ENCODE measurements at places on chromosomes 4 and X.

DNA sequence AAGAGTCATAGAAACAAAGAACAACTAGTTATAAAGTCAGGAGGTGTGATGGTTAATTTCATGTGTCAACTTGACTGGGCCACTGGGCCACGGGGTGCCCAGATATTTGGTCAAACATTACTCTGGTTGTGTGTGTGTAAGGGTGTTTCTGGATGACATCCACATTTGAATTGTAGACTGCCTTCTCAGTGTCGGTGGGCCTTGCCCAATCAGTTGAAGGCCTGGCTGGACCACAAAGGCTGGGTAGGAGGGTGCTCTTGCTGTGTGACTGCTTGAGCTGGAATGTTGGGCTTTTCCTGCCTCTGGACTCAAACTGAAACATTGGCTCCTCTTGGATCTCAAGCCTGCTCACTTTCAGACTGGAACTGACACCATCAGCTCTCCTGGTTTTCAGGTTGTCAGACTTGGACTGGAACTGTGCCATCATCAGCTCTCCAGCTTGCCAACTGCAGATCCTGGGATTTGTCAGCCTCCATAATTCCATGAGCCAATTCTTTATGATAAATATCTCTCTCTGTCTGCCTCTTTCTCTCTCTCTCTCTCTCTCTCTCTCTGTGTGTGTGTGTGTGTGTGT lies 41.4 kb downstream of the CLDN34 start:
- no peak for DNase-seq

DNA sequence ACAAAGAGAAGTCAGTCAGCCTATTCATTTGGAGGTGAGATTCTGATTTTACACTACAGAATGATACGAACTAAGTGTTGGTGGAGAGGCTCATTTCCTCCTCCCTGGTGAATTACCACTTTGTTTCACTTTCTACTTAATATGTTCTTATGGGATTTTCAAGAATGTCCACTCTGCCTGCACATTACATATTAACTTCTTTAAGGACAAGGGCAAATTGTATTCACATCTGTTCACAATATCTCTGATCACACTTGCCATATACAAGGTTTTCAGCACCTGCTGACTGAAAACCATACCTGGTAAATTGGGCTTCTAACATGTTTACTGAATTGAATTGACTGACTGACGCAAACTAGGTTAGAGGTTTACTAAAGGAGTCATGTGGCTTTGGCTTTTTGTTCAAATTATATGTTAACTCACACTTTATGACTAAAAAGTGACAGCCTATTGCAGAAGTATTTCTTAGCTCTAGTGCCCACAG lies 188.4 kb upstream of the MBNL3 start:
- DNase-seq: no peak

- DNase-seq: no peak
Measured at GRCh38 chrX:37409278-37409677, 60.1 kb downstream of the PRRG1 start.

GRCh38 chr4:7782783-7783182 lies 156.9 kb downstream of the AFAP1 start:
- peak; percentile 50 for DNase-seq

GRCh38 chrX:55057675-55058249 lies 17.1 kb upstream of the PAGE2B start:
- DNase-seq: peak; percentile 6

DNA sequence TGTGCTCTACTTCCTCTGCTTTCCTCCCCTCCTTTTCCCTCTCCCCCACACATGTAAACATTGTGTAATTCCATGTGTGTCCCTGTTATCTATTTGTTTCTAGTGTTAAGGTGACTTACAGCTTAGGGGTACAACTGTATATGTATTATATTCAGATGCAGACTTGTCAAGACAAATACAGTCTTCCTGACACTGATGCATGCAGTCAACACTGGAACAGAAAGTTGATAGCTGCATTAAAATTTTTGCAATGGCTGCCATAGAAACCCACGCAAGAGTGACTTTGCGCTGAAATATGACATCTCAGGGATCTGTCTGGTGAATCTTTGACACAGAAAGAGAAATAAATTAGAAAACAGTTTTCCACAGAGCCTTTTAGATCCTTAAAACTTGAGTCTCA lies 656.7 kb downstream of the IL1RAPL1 start:
- no peak for DNase-seq

DNA sequence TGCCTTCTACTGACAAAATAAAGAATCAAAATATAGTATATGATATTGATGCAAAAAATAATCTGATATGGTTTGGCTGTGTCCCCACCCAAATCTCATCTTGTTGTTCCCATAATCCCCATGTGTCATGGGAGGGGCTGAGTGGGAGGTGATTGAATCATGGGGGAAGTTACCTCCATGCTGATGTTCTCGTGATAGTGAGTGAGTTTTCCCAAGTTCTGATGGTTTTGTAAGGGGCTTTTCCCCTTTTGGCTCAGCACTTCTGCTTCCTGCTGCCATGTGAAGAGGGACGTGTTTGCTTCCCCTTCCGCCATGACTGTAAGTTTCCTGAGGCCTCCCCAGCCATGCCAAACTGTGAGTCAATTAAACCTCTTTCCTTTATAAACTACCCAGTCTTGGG lies 70.2 kb downstream of the TMEM165 start:
- DNase-seq: no peak

GRCh38 chr4:4969298-4969697 lies 50.0 kb downstream of the CYTL1 start:
- DNase-seq: peak; percentile 61

GRCh38 chr4:6506616-6507140 lies 34.3 kb upstream of the PPP2R2C start:
- no peak for DNase-seq

GRCh38 chr4:82394896-82395295 lies 21.1 kb upstream of the HNRNPD start:
- DNase-seq: no peak

- no peak for DNase-seq
Measured at GRCh38 chrX:1361275-1361674, 24.7 kb downstream of the IL3RA start.

DNA sequence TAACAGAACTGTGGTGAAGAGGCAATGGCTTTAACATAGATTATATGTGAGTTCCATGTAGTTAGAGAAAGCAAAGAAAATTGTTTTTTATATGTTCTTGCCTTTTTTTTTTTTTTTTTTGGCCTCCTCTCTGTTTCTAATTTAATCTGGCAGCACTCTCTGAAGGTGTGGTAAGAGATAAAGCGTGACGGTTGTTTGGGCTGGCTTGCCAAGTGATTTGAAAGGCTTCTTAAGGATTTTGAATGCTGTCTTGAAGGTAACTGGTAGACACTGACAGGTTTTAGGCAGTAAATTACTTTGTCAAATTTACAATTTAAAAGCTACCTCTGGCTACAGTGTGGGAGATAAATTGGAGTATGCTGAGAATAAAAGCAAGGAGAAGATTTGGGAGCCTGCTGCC lies 269.3 kb upstream of the HS3ST1 start:
- DNase-seq: no peak

DNA sequence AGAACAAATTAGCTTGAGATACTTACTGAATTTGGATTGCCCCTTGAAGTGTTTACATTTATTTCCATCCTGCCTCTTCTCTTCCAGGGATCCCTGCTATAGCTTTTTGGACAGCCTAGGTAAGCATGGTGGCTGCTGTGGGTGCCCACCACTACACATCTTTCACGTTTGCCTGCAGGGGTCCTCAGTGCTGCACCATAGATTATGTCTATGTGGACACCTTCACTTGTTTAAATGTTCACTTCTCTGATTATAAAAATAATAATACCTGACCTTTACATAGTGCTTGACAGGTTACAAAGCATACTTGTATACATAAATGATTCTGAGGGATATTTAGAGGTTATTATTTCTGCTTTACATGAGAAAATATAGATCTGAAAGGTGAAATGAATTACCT lies 67.9 kb upstream of the SLC4A4 start:
- no peak for DNase-seq

DNA sequence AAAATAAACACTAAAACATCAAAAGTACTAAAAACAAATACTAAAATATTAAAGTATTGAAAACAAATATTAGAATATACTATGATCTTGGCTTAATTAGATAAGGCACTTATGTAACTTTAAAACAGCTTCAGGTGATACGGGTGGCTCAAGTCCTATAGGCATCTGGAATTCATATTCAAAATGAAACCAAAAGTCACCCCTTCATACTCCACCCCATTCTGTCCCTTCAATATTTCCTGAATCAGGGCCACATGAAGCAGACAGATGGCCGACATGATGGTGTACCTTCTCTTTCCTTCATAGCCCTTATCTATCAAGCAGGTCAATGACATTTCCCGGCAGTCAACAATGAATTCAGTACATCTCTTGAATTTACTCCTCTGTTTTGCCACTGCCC lies 71.9 kb upstream of the MAGEB10 start:
- no peak for DNase-seq

DNA sequence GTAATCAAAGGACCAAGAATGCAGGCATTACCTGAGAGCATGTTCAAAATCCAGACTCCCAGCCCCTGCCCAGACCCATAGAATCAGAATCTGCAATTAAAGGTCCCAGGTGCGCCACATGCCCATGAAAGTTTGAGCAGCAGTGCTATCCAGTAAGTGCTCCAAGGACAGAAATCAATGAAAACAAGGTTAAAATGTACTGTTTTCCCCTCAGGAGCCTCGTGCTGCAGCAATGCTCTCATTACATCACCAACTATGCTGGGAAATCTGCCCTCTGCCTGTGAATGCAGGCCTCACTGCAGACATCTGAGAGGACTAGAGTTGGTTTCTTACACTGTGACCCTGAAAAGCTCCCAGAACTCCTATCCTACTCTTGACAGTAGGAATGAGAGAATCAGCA lies 21.1 kb downstream of the ANXA5 start:
- peak; percentile 35 for DNase-seq

DNA sequence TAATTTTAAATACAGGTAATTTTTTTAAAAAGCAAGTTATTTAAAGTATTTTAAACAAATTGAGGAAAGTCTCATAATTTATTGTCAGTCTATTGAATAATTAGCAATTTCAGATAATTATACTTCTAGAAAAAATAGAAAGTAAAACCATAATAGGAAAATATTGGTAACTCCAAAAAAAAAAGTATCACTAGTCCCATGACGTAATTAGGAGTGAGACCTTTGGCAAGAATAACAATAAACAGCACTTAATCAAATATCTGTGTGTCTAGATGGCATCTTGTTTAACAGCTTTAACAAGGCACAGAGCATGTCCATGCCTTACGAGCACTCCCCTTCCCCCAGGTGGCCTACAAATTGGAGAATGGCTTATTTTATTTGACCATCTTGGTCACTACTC lies 1683.6 kb upstream of the AGA start:
- no peak for DNase-seq

DNA sequence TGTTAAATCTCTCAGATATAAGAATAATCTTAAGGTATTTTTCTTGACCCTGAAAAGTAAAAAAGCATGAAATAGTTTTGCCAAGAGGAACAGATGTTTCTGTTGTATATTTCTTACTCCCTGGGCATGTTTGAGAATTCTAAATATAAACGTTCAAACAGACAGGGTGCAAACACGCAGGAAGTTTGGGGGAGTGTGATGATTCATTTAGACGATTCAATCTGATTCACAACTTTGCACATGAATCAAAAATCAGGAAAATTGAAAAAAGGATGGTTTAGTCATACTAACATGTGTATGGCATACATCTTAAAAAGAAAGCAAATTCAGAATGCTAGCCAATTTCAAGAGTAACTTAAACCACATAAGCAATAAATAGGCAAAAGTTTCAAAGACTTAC lies 340.3 kb upstream of the GRID2 start:
- no peak for DNase-seq

- DNase-seq: peak; percentile 58
Measured at GRCh38 chrX:24243692-24244091, 70.2 kb downstream of the SUPT20HL2 start.

GRCh38 chrX:40987413-40987812 lies 97.8 kb upstream of the USP9X start:
- DNase-seq: no peak

DNA sequence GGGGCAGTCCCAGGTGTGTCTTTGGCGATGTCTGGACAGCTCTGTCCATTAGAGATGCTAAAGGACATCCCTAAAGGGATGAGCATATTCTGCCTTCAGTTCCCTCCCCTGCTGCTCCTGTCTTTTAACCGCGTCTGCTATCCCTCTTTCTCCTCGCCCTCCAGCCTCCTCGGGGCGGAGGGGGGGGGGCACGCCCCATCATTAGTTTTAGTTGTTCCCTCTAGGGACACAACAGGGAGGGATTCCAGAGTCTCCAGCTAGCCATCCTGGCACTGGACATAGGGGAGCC lies 1.1 kb downstream of the MSL3 start:
- no peak for DNase-seq

DNA sequence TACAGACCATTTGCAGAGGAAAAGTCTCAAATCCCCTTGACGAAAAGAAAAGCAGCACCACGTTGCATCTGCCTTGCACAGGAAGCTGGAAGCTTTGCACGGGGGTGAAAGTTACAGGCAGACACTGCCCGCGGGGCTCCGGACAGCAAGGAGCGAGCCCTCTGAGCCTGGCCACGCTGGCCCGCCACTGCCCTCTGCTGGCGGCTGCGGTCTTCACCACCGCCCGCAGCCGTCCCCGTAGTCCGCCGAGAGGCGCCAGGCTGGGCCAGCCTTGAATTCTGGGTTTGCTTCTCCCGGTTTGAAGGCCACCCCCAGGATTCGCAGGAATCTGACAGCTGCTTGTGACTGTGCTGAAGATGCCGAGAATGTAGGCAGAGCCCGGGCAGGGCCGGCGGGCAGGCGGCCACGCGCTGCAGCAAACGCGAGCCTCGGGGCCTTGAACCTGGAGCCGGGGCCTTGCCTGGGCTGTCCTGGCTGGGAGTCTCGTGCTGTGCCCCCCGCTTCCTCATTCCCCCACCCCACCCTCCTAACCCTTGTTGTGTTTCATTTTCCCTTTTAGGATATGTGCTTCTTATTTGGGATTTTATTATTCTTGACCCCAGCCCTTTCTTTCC lies 49.2 kb downstream of the ENPP6 start:
- DNase-seq: peak; percentile 60

GRCh38 chr4:117577686-117578311 lies 456.5 kb upstream of the NDST3 start:
- DNase-seq: no peak

GRCh38 chr4:148023512-148024181 lies 291.8 kb downstream of the ARHGAP10 start:
- DNase-seq: no peak

GRCh38 chr4:148126825-148127224 lies 315.4 kb downstream of the NR3C2 start:
- DNase-seq: peak; percentile 13

GRCh38 chrX:112368371-112368770 lies 285.8 kb upstream of the TRPC5 start:
- no peak for DNase-seq

DNA sequence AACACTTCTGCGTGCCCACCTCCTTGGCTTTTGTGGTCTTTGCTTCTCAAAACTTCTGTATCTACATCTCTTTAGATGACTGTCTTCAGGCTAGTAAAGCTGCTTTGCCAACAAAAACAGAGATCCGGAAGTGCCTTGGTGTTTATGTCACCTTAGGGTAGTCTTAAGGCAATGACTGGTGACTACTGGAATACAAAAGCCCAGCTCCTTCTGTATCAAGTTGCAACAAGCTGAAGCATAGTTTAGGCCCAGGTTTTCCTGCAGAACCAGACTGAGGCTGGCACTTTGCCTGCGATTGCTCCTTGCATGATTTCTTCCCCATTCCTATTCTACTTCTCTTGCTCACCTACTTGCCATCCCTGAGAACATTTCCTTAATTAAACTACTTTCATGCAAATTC lies 333.8 kb downstream of the DMD start:
- DNase-seq: no peak

All from AG10803 (cell line).